Diencephalon (tissue), 1 donor: ENCODE measurements at places on chromosomes 2 and 18. TPM values are rescaled to one million over a fixed set of nuclear protein-coding genes. Genes with fewer than 3 reads are reported as not detected.

Gene CELF4
- total RNA-seq, result 150 TPM

Gene USP34
- total RNA-seq, result 196 TPM

Gene HOXD4
- total RNA-seq, result not detected

Gene TMEM163
- 41.3 TPM for total RNA-seq

Gene DYNAP
- total RNA-seq, result not detected

Gene DCDC2C
- total RNA-seq, result 0.69 TPM

Gene LYG2
- not detected for total RNA-seq

Gene HAAO
- 1.4 TPM for total RNA-seq

Gene NDUFV2
- total RNA-seq, result 107 TPM

Gene PSTPIP2
- 2.3 TPM for total RNA-seq
